Esophagus squamous epithelium (tissue), 5 donors: ENCODE measurements at places on chromosomes 5 and 9. TPM values are rescaled to one million over a fixed set of nuclear protein-coding genes. Genes with fewer than 3 reads are reported as not detected.

The FCHO2 gene
- total RNA-seq: 38.1 TPM

DNA sequence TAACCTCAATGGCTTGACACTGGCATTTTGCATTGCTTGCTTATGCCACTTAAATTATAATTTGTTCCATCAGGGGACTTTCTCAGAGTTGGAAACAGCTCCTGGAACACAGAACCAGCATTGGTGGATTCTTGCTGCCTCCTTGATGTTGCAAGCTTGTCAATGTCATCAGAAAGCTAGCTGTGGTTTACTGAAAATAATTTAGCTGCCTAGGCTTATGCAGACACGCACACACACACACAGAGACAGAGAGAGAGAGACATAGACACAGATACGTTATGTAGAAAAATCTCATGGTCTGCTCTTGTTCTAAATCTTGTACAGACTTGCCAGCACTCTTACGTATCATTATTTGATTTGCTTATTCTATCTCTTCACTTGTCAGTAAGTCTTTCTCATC is 78.0 kb downstream of the HMHB1 start:
- no peaks in the 10 kb centered on the region for H3K27me3 ChIP-seq
- H3K27ac ChIP-seq: peak overlapping the region; percentile 42
- H3K4me3 ChIP-seq: no peak overlapping the region
- H3K4me1 ChIP-seq: peaks cover 54% of the 10 kb centered on the region

The ADRB2 gene
- total RNA-seq: 10.2 TPM

GRCh38 chr9:87282538-87282937 is 215.1 kb upstream of the DAPK1 start:
- DNase-seq: no peak
- H3K4me1 ChIP-seq: no peaks in the 10 kb centered on the region
- H3K36me3 ChIP-seq: no peaks in the 10 kb centered on the region
- no peak overlapping the region for H3K27ac ChIP-seq

The IL3 gene
- not detected for total RNA-seq

The C9orf72 gene
- 7.0 TPM for total RNA-seq

GRCh38 chr9:16623989-16624743 is 246.3 kb downstream of the BNC2 start:
- no peak overlapping the region for H3K27ac ChIP-seq
- H3K27me3 ChIP-seq: no peaks in the 10 kb centered on the region
- no peaks in the 10 kb centered on the region for H3K36me3 ChIP-seq
- no peak for DNase-seq

- H3K4me1 ChIP-seq: peaks cover 40% of the 10 kb centered on the region
- no peak for DNase-seq
- H3K27ac ChIP-seq: peak overlapping the region; percentile 80
- no peaks in the 10 kb centered on the region for H3K36me3 ChIP-seq
- no peaks in the 10 kb centered on the region for H3K27me3 ChIP-seq
- H3K4me3 ChIP-seq: no peak overlapping the region
Measured at GRCh38 chr9:38031594-38031993, 37.4 kb downstream of the SHB start.

The C7 gene
- total RNA-seq: 8.2 TPM

DNA sequence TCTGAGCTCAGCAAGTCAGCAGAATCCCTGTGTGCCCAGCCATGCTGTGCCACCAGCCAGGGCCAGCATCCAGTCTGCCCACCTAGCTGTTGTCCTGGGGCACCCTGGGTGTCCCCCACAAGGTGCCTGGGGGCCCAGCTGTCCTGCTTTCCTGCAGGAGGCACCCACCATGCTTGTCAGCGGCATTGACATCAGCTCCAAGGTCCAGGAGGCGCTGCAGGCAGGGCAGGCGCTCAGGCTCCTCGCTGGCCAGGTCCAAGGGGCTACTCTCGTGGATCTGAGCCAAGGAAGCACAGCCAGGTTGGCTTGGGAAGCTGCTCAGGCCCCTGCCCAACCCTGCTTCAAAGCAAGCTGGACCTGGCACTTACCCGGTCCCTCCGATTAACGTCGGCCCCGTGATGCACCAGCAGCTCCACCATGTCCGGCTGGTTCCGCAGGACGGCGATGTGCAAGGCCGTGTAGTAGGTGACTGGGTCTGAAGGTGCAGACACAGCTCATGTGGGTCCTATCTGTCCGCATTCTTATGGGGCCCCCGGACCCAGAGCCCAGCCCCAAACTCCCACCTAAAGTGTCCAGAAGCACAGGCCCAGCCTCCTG is 2.8 kb downstream of the ASB6 start:
- H3K36me3 ChIP-seq: peaks cover 38% of the 10 kb centered on the region
- H3K27ac ChIP-seq: peak overlapping the region; percentile 64
- H3K4me3 ChIP-seq: no peak overlapping the region
- H3K4me1 ChIP-seq: peaks cover 29% of the 10 kb centered on the region

GRCh38 chr9:97567182-97567893 is 65.8 kb downstream of the TSTD2 start:
- H3K27me3 ChIP-seq: no peaks in the 10 kb centered on the region
- DNase-seq: no peak
- H3K4me3 ChIP-seq: no peak overlapping the region
- no peak overlapping the region for H3K27ac ChIP-seq
- H3K4me1 ChIP-seq: peaks cover 42% of the 10 kb centered on the region

The EPB41L4B gene
- 0.45 TPM for total RNA-seq

- H3K4me3 ChIP-seq: no peak overlapping the region
- H3K27ac ChIP-seq: no peak overlapping the region
- H3K4me1 ChIP-seq: no peaks in the 10 kb centered on the region
- DNase-seq: no peak
- no peaks in the 10 kb centered on the region for H3K36me3 ChIP-seq
Measured at GRCh38 chr9:14868772-14869583, 41.2 kb downstream of the FREM1 start.
